ENCODE measurements at places on chromosomes 2 and 18. TPM values are rescaled to one million over a fixed set of nuclear protein-coding genes. Genes with fewer than 3 reads are reported as not detected.

GRCh38 chr2:55965966-55966365, 42.4 kb upstream of the EFEMP1 start:
- DNase-seq, result no peak

- no peak for DNase-seq
Observed at GRCh38 chr2:101524806-101525430, 50.0 kb upstream of the RFX8 start.

- DNase-seq, result no peak
Observed at GRCh38 chr2:218482651-218483050, 63.7 kb downstream of the VIL1 start.

- DNase-seq, result no peak
Observed at GRCh38 chr2:53217250-53217649, 550.4 kb upstream of the CHAC2 start.

The RTTN gene
- total RNA-seq, result 26.8 TPM

DNA sequence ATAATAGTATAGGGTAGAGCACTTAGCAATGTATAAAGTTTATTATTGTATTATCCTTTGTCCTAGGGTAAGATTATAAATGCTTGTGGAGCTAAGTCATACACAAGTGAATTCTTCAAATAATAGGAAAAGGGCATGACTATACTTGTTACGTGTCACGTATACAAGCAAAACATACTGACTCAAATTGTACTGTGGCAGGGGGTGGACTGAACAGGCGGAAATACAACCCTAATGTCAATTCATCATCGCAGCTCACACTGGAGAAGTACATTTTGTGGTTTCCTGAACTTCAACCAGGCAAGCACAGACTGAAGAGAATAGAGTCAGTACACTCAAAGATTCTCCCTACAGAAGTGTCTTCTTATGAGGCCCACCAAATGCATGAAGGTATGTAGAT, 201.0 kb downstream of the MBD2 start:
- DNase-seq, result peak; percentile 27

- no peak for DNase-seq
Observed at GRCh38 chr18:65422544-65423136, 328.2 kb upstream of the CDH7 start.

The SLC14A1 gene
- 2.7 TPM for total RNA-seq

Measured in activated CD4-positive, alpha-beta memory T cell treated with anti-CD3 and anti-CD28 coated beads, Interleukin-2, amount 10 ng/mL, durations not matched to agents 7 days and 5 days (primary cell).